Astrocyte (in vitro differentiated cells and primary cell): ENCODE measurements at places on chromosomes 1 and 21. TPM values are rescaled to one million over a fixed set of nuclear protein-coding genes. Genes with fewer than 3 reads are reported as not detected.

Gene OR2W3
- total RNA-seq = 4.0 and 5.9 TPM in 2 replicates

Gene CFAP57
- total RNA-seq = 0.18 and 0.29 TPM in 2 replicates

Gene CD58
- total RNA-seq = 13.0 and 13.7 TPM in 2 replicates

Gene HENMT1
- 2.2 and 2.5 TPM in 2 replicates for total RNA-seq

Gene KRTAP11-1
- total RNA-seq = not detected in 2 replicates

Gene RORC
- not detected in 2 replicates for total RNA-seq

Gene EPS8L3
- total RNA-seq = not detected in 2 replicates

Gene PLA2G2D
- total RNA-seq = not detected in 2 replicates

Gene SIK1
- 58.7 and 68.0 TPM in 2 replicates for total RNA-seq

Gene F3
- total RNA-seq = 36.1 and 55.7 TPM in 2 replicates

Gene ATP5PO
- 163 and 171 TPM in 2 replicates for total RNA-seq

Gene GPR137B
- total RNA-seq = 12.9 and 13.1 TPM in 2 replicates

Gene KDF1
- total RNA-seq = 0.22 and 0.54 TPM in 2 replicates

DNA sequence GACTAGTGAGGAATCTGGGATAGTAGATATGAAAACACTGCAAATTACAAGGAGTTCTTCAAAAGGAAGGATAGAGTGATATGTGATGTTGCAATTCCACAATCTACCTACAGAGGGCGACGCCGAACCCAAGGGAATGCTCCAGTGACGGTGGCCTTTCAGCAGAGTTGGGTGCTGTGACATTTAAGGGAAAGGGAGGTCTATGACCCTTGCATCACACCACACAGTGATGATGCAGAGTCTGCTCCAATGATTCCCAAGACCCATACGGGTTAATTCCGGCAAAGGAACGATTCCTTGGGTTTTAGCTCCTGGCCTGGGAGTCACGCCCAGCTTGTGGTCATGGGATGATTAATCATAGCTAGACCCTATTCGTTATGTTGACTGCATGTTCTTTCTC is 123.0 kb upstream of the IGSF21 start:
- H3K27ac ChIP-seq = no peak overlapping the region
- no peaks in the 10 kb centered on the region for H3K4me1 ChIP-seq
- peak; percentile 1 for DNase-seq
- H3K4me3 ChIP-seq = no peak overlapping the region
- no peaks in the 10 kb centered on the region for H3K36me3 ChIP-seq
- H3K27me3 ChIP-seq = no peaks in the 10 kb centered on the region

GRCh38 chr1:89631816-89632656 is 884 bp upstream of the LRRC8C start:
- peak; percentile 6 for DNase-seq
- no peaks in the 10 kb centered on the region for H3K27me3 ChIP-seq
- H3K27ac ChIP-seq = peak overlapping the region; percentile 43
- peak overlapping the region; percentile 78 for H3K4me3 ChIP-seq

GRCh38 chr1:247357052-247357780 is 25.5 kb upstream of the ZNF496 start:
- H3K27me3 ChIP-seq = no peaks in the 10 kb centered on the region
- DNase-seq = peak; percentile 60
- H3K27ac ChIP-seq = peak overlapping the region; percentile 27
- no peaks in the 10 kb centered on the region for H3K36me3 ChIP-seq
- H3K4me1 ChIP-seq = peaks cover 11% of the 10 kb centered on the region

GRCh38 chr1:46081206-46081605 is 51.2 kb downstream of the PIK3R3 start:
- no peak for DNase-seq
- no peak overlapping the region for H3K4me3 ChIP-seq
- no peak overlapping the region for H3K27ac ChIP-seq
- H3K4me1 ChIP-seq = peaks cover 10% of the 10 kb centered on the region
- H3K36me3 ChIP-seq = no peaks in the 10 kb centered on the region

DNA sequence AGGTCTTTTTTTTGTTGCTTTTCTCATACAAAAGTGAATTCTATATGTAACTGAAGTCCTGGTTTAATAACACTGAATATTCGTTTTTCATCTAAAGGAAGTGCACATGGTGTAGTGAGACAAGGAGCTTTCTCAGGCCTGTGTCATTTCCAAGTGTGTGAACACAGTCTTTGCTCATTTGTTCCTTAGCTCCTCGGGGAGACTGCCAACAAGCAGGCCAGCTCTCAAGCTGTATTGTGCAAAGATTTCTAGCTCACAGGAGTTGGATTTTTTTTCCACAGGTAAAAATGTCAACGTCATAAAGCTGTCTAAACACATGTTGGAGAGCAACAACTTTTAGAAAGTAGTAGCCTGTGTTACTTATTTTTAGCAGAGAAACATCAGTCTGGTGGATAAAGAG is 87.8 kb upstream of the S1PR1 start:
- no peak overlapping the region for H3K27ac ChIP-seq
- H3K4me1 ChIP-seq = peaks cover 4% of the 10 kb centered on the region
- no peaks in the 10 kb centered on the region for H3K27me3 ChIP-seq
- no peak for DNase-seq
- H3K4me3 ChIP-seq = no peak overlapping the region

DNA sequence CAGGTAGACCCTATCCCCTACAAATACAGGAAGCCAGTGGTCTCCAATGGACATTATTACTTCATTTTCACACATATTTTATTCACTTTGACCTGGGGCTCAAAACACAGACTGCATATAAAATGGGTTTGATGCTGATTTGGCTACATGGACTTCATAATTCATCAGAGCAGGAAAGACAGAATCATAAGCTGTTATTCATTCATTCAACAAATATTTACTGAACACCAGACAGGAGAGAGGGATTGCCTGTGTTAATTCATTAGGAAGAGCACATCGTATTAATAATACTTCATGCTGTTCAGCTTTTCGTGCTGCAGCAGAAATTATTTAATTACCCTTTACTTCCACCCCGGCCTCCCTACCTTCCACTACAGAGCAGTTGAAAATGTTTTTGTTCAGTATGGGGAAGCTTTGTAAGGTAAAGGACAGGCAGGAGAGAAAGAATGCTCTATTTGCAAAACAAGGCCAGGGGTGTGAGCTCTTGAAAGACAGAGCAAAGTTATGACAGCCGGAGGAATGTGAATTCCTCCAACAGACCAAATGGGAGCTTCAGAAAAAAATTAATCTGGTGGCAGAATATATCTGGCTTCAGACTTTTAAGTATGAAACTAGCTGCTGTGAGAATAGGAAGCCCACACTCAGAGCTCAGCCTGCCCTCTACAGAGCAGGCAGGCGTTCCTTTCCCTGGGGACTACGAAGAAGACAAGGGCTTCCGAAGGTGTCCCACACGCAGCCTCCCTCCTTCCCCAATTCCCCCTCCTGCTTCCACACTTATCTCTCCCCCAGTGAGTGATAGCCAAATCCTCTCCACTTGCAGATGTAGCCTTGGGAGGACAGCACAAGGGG is 58.0 kb downstream of the MDM4 start:
- H3K4me1 ChIP-seq = peaks cover 14% of the 10 kb centered on the region
- no peak for DNase-seq
- H3K4me3 ChIP-seq = no peak overlapping the region

GRCh38 chr1:18875796-18876128 is 16.3 kb upstream of the TAS1R2 start:
- no peaks in the 10 kb centered on the region for H3K27me3 ChIP-seq
- H3K27ac ChIP-seq = no peak overlapping the region
- no peaks in the 10 kb centered on the region for H3K4me1 ChIP-seq
- H3K4me3 ChIP-seq = no peak overlapping the region
- no peaks in the 10 kb centered on the region for H3K36me3 ChIP-seq

GRCh38 chr21:44732263-44732662 is 20.9 kb upstream of the TSPEAR start:
- no peak overlapping the region for H3K27ac ChIP-seq
- no peaks in the 10 kb centered on the region for H3K27me3 ChIP-seq
- no peaks in the 10 kb centered on the region for H3K36me3 ChIP-seq

GRCh38 chr1:51792864-51793263 is 85.7 kb downstream of the NRDC start:
- H3K4me1 ChIP-seq = no peaks in the 10 kb centered on the region
- no peak overlapping the region for H3K27ac ChIP-seq
- H3K27me3 ChIP-seq = no peaks in the 10 kb centered on the region
- no peak overlapping the region for H3K4me3 ChIP-seq
- peaks cover 68% of the 10 kb centered on the region for H3K36me3 ChIP-seq

DNA sequence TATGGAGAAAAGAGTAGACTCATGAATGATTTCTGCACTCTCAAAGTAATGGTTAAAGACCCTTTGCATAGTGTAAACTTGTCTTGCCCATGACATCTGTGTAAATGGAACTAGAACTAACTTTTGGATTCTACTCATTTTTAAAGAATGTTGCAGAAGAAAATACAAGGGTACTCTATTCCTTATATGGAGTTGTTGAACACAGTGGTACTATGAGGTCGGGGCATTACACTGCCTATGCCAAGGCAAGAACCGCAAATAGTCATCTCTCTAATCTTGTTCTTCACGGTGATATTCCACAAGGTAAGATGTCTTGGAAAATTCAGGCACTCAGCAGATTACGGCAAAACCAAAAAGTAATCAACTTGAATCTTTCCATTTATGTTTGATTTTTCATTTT is 19.8 kb downstream of the CCT8 start:
- peak; percentile 63 for DNase-seq
- peaks cover 44% of the 10 kb centered on the region for H3K36me3 ChIP-seq
- H3K27me3 ChIP-seq = no peaks in the 10 kb centered on the region
- H3K4me1 ChIP-seq = no peaks in the 10 kb centered on the region
- no peak overlapping the region for H3K4me3 ChIP-seq

- H3K36me3 ChIP-seq = no peaks in the 10 kb centered on the region
- H3K4me1 ChIP-seq = no peaks in the 10 kb centered on the region
- no peak overlapping the region for H3K4me3 ChIP-seq
- H3K27me3 ChIP-seq = no peaks in the 10 kb centered on the region
Observed at GRCh38 chr1:43503534-43503933, 27.1 kb upstream of the PTPRF start.

- no peak overlapping the region for H3K27ac ChIP-seq
- peak; percentile 29 for DNase-seq
- H3K4me3 ChIP-seq = no peak overlapping the region
- H3K36me3 ChIP-seq = no peaks in the 10 kb centered on the region
- no peaks in the 10 kb centered on the region for H3K4me1 ChIP-seq
Observed at GRCh38 chr1:45995298-45995697, 137.1 kb downstream of the PIK3R3 start.

DNA sequence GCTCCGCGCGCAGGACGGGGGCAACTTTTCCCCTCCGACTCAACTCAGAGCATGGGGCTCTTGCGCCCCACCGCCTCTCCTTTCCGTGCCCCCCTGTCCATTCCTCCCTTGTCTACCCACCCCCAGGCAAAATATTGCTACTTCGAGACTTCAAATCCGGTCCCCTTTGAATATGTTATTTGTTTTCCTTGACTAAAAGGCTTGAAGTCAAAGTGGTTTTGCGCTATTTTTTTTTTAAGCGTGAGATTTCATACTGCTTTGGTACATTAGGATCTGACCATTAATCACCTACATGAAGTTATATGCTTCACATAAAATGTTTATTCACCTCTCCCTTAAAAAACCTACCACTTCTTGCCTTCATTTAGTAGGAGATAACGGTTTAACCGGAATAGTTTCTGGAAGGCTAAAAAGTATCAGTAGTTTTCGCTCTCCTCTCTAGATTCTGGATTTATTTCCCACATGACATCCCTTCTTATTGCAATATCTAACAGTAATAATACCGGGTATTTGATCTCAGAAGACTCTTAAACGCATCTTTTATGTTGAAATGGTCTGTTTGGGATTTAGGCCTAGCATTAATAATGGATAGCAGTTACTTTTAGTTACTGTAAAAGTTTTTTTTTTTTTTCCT is 1.6 kb downstream of the NFIA start:
- no peaks in the 10 kb centered on the region for H3K27me3 ChIP-seq
- H3K4me1 ChIP-seq = peaks cover 24% of the 10 kb centered on the region
- H3K4me3 ChIP-seq = peak overlapping the region; percentile 66
- no peaks in the 10 kb centered on the region for H3K36me3 ChIP-seq
- no peak for DNase-seq

GRCh38 chr1:78289603-78290002 is 201.2 kb upstream of the PTGFR start:
- DNase-seq = no peak
- H3K27me3 ChIP-seq = no peaks in the 10 kb centered on the region
- H3K4me1 ChIP-seq = peaks cover 7% of the 10 kb centered on the region
- no peaks in the 10 kb centered on the region for H3K36me3 ChIP-seq
- H3K27ac ChIP-seq = no peak overlapping the region

GRCh38 chr1:27144049-27144748 is 10.7 kb downstream of the SLC9A1 start:
- no peak overlapping the region for H3K27ac ChIP-seq
- no peak for DNase-seq
- peaks cover 26% of the 10 kb centered on the region for H3K4me1 ChIP-seq
- no peaks in the 10 kb centered on the region for H3K36me3 ChIP-seq

GRCh38 chr1:244851546-244852231 is 12.7 kb downstream of the HNRNPU start:
- H3K27me3 ChIP-seq = no peaks in the 10 kb centered on the region
- H3K36me3 ChIP-seq = peaks cover 72% of the 10 kb centered on the region
- no peak for DNase-seq
- H3K4me3 ChIP-seq = no peak overlapping the region

- H3K4me1 ChIP-seq = peaks cover 9% of the 10 kb centered on the region
- no peak overlapping the region for H3K27ac ChIP-seq
- H3K27me3 ChIP-seq = no peaks in the 10 kb centered on the region
- H3K36me3 ChIP-seq = no peaks in the 10 kb centered on the region
Observed at GRCh38 chr1:205246351-205247119, 18.8 kb downstream of the TMCC2 start.

DNA sequence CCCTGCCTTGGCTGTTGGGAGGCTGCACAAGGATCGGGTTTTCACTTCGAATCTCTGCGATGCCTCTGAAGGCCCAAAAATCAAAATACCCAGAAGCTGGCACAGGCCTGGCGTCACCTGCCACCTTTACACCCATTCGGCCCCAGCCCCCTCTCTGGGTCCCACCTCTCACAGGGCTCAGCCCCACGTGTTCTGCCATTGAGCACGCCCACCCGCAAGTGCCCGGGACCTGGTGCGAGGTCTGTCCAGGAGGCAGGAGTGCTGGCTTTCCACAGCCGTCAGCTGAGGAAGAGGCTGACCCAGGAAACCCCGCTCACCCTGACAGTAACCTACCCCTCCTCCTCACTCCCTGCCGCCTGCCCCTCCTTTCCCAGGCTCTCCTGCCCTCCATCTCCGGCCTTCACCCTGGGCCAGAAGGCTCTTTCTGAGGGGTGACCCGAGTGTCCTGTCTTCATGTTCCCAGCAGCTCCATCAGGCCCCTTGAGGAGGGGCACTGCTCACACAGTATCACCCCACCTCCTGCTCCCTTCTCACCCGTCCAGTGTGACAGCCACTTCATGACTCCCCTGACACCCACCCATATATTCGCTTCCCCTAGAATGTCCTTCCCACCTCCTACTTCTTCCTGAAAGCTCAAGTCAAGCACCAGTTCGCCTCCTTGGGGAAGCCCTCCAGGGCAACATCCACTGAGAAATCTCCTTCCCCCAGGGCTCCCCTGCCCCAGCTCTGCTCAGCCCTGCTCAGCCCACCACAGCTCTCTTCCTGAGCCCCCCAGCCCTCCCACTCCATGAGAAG is 13.5 kb downstream of the RCC2 start:
- no peaks in the 10 kb centered on the region for H3K27me3 ChIP-seq
- no peaks in the 10 kb centered on the region for H3K4me1 ChIP-seq
- H3K36me3 ChIP-seq = peaks cover 52% of the 10 kb centered on the region
- H3K27ac ChIP-seq = no peak overlapping the region
- no peak overlapping the region for H3K4me3 ChIP-seq

- no peaks in the 10 kb centered on the region for H3K27me3 ChIP-seq
- H3K27ac ChIP-seq = no peak overlapping the region
- peak; percentile 55 for DNase-seq
Observed at GRCh38 chr1:183913567-183913993, 108.7 kb downstream of the RGL1 start.

- H3K4me1 ChIP-seq = no peaks in the 10 kb centered on the region
- H3K4me3 ChIP-seq = no peak overlapping the region
- no peaks in the 10 kb centered on the region for H3K27me3 ChIP-seq
- H3K36me3 ChIP-seq = no peaks in the 10 kb centered on the region
Observed at GRCh38 chr1:171645553-171646248, 6.8 kb downstream of the MYOC start.

GRCh38 chr1:12078938-12079861 is 16.1 kb downstream of the TNFRSF8 start:
- no peaks in the 10 kb centered on the region for H3K36me3 ChIP-seq
- DNase-seq = no peak
- peaks cover 6% of the 10 kb centered on the region for H3K4me1 ChIP-seq
- H3K27me3 ChIP-seq = peaks cover 21% of the 10 kb centered on the region
